NCI-H510A treated with DMSO at 0.1 percent for 48 hours (cell line): ENCODE measurements at places on chromosomes 7 and 10.

GRCh38 chr10:47099474-47099873 lies 188.2 kb downstream of the PTPN20 start:
- DNase-seq, result no peak

DNA sequence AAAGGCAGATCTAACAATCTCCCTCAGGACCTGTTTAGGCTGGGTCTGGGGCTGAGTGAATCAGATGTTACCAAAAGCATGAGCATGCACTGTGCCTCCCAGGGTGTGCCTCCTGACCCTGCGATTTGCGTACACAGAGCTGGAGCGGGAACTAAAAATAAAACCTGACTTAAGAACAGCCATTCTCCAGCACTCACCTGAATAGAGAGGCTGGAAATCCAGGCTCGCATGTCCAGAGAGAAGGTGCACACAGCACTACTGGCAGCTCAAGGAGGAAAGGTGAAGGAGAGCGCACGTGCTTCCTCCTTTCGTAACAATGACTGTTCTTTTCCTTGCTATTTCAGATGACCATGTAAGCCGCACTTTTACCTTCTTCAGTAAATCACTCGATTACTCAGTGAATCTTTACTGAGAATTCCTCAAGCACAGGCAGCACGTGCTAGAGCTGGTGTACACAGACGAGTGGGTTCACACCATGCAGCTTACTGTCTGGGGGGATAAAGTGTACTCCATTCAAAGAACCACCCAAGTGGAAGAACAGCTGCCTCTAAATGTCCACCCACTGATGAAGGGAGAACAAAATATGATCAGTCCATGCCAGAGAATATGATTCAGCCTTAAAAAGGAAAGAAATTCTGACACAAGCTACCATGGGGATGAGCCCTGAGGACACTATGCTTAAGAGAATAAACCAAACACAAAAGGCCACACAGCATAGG lies 45.6 kb downstream of the SFMBT2 start:
- DNase-seq, result no peak

- DNase-seq, result no peak
Observed at GRCh38 chr10:117590101-117590875, 47.7 kb downstream of the EMX2 start.

DNA sequence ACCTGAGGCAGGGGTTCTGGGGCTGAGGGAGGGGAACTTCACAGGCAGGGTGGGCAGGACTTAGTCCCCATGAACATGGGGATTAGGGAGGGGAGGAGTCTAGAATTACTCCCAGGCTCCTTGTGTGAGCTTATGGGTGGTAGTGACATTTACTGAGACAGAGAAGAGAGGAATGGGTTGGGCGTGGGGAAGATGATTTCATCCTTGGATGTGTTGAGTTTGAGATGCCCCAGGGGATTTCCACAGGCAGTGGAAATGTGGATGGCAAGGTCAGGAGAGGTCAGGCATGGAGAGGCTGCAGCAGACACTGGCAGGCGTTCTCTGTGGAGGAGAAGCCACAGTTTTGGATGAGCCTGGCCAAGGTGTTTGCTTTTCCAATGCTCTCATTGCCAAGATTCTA lies 26.4 kb upstream of the GSDME start:
- no peak for DNase-seq

- DNase-seq, result no peak
Observed at GRCh38 chr7:82450759-82451158, 7.2 kb upstream of the CACNA2D1 start.

GRCh38 chr7:1233333-1234048 lies 819 bp downstream of the UNCX start:
- no peak for DNase-seq

- DNase-seq, result no peak
Observed at GRCh38 chr7:121634356-121634755, 238.2 kb upstream of the FAM3C start.
